Dermis blood vessel endothelial cell (primary cell): ENCODE measurements at places on chromosomes 5 and 9. TPM values are rescaled to one million over a fixed set of nuclear protein-coding genes. Genes with fewer than 3 reads are reported as not detected.
A peak's percentile ranks its signal among the peaks of the same experiment; 100 is the strongest.

The CDX1 gene
- total RNA-seq, result not detected in 2 replicates

DNA sequence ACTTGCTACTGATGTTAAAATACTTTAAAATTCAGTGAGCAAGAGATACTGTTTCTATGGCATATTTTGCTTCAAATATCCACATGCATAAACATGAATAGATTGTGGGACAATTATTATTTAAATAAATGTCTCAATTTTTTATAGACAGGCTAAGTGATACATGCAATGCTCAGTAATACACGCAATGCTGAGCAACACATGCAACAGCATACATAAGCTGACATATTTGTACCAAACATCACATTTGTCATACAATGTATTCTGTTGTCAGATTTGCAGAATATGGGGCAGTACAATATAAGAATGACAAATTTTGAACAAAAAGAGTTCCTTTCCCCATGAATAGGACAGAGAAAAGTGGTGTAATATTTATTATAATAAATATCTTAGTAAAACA, 155.5 kb downstream of the PDE4D start:
- no peak for DNase-seq

The GADD45G gene
- total RNA-seq, result not detected in 2 replicates

The IGFBPL1 gene
- total RNA-seq, result 0.17 and 0.23 TPM in 2 replicates

The GSN gene
- total RNA-seq, result 350 and 1,127 TPM in 2 replicates

DNA sequence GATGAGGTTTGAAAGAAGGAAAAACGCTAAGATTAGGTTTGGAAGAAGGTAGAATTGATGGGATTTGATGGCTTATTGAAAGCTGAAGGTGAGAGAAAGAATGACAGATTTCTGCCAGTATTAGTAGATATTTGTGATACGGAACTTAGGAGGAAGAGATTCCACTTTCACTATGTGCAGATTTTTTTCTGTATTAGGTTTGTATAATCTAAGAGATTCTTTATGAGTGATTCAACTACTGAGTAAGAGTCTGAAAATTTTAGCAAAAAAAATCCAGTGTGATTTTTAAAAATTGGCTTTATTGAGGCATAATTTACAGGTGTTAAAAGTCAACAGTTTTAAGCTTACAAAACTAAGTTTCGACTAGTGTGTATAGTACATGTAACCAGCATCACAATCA, 54.1 kb downstream of the AP3S1 start:
- DNase-seq, result no peak

The PHF24 gene
- total RNA-seq, result not detected in 2 replicates

GRCh38 chr9:86668488-86668887, 278.8 kb downstream of the GAS1 start:
- DNase-seq, result no peak

DNA sequence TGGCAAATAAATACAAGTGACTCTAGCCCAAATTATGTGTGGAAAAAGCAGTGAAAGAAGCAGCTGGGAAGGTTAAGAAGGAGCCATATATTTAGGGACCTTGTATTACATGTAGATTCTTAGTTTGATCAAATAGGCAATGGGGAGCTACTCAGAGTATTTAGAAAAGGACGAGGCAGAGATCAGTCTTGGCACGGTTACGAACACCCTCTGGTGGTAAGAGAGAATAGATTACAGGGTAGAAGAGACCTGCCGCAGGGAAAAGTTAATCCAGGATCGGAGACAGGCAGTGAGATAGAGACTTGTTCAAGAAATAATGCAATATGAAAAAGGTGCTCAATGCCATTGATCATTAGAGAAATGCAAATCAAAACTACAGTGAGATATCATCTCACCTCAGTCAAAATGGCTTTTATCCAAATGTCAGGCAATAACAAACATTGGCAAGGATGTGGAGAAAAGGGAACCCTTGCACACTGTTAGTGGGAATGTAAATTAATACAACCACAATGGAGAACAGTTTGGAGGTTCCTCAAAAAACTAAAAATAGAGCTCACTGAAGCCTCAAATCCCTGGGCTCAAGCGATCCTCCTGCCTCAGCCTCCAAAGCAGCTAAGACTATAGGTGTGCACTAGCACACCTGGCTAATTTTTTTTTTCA, 12.0 kb downstream of the INIP start:
- DNase-seq, result peak; percentile 56

The C9orf85 gene
- 16.6 and 19.1 TPM in 2 replicates for total RNA-seq

DNA sequence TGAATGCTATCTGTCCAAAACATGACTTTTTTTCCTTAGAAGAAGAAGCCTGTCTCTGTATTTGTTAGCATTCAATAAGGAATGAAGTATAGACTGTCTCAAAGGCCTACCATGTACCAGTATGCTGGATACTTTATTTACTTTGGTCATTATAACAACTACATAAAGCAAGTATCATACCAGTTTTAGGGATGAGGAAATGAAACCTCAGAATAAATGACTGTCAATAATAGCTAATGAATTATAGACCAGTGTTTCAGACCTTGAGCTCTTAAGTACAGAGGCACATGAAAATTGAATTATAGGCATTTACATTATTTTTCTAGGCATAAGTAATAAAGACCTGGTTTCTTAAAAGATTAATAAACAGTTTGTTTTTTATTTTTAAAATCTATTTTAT, 166.4 kb upstream of the TLX3 start:
- no peak for DNase-seq

GRCh38 chr5:148969291-148969690, 93.6 kb downstream of the SH3TC2 start:
- no peak for DNase-seq

DNA sequence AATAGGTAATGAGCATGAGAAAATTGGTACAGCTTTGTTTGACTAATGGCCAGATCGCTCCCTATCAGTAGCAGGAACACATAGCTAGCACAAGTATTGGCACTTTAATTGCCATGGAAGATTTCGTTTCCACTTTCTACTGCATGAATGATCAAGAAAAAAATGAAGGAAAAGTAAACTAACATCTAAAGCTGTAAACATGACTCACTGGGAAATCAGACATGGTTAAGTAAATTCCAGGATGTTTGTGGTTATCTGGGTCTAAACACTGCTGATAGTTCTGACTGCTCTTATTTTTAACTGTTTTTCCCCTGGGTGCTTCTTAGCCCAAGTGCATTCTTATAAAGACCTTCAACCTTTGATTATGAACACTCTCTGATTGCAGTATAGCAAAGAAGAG, 388.9 kb downstream of the NR2F1-AS1 start:
- DNase-seq, result peak; percentile 50
